ENCODE measurements at places on chromosomes 11 and 22.

- DNase-seq, result no peak
Measured at GRCh38 chr11:130162733-130163132, 3.2 kb downstream of the ST14 start.

DNA sequence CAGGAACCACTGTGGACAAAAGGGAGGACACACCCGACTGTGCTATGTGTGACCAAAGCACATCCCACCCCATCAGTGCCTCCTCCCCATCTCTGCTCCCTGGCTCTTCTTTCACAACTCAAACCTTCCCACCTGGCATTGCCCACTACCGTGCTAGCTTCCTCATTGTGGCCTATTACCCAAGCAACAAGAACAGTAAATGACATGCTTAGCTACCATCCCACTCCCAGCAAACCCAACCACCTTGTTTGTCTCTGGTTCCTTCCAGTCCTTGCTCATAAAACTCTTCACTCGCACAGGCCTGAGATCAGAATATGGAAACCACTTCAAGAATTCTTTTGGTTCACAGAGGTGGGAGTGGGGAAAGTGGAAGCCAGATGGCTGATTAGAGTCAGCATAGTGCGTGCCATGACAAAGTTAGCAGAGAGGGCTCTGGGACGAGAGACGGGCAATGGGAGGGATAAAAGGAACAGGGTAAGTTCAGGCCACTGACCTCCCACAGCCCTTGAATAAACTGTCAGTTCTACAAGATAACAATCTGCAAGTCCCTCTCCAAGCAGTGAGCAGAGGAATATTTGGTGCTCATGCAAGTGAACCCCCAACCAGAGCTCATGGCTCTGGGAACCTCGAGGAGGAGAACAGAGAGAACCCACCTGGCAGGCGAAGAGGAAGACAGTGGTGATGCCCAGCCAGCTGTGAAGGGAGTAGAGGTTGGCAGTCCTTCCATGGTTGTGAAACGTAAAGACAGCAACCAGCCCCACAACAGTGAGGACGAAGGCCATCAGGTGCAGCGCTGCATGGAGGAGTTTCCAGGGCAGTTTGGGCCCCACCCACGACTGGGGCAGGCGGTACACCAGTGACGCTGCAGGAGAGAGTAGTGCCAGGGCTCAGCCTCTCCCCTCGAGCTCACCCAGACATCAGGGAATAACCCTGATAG, 8.3 kb downstream of the CYB561A3 start:
- DNase-seq, result no peak

DNA sequence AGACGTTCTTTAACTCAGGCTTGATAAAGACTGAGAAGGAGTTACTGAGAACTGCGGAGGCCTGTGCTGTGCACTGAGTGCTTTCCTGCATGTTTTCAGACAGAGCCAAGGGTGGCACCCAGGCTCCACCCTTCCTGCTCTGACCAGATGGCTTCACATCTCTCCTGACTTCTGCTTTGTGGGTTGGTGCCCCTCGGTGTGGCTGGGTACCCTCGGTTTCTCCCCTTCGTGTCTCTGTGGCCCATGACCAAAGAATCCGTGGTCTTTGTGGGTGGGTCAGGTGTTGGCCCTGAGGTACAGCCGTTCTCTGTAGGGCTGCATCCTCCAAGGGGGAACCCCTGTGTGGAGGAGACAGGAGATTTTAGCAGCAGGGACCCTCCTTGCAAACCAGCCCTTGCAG, 34.3 kb downstream of the GRIK4 start:
- DNase-seq, result no peak

- DNase-seq, result no peak
Measured at GRCh38 chr11:44030996-44031395, 16.8 kb upstream of the ACCSL start.

DNA sequence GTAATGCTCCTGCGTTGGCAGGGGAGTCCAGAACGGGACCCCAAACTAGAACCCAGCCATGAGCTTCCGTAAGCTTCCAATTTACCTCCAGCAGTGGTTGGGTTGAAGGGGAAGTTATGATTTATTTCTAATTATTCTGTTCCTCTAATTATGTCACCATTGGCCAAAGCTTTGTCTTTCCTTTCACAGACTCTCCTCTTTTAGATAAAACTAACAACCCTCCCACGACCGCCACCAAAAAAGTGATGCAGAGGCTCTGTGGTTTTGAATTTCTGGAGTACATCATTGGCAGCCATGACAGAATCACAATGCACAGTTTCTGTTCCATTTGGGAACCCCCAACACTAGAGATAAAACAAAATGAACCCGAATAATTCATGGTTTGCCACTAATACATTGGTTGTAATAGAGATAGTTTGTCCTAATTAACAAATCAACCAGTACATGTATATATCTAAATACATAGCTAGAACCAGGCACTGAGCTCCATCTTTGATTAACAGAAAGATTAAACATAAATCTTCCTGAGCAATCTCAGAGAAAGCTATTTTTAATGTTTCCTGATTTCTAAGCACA, 64.3 kb downstream of the ETS1 start:
- no peak for DNase-seq

Measured in amniotic stem cell (primary cell).